T-cell (primary cell): ENCODE measurements at places on chromosomes 12 and 14.

GRCh38 chr14:68032154-68032553, 212.6 kb downstream of the RAD51B start:
- DNase-seq: no peak

- no peak for DNase-seq
Measured at GRCh38 chr14:32578181-32578580, 249.1 kb downstream of the AKAP6 start.

DNA sequence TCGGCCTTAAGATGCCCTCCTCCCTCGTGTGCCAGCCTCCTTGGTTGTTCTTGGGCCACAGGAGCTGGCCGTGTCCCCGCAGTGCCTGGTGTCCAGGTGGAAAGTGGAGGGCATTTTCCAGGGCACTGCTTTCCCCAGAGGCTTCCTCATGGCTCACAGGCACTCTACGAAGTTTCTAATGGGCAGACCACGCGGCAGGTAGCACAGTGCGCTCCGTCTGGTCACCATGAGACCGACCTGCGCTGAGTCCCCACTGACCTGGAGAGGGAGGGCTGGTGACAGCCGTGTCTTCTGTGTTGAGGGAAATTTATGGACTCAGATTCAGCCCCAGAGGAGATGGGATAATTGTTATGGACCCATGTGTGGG, 186.3 kb downstream of the ADGRD1 start:
- no peak for DNase-seq

GRCh38 chr14:26067341-26067740, 530.5 kb downstream of the NOVA1 start:
- DNase-seq: no peak

DNA sequence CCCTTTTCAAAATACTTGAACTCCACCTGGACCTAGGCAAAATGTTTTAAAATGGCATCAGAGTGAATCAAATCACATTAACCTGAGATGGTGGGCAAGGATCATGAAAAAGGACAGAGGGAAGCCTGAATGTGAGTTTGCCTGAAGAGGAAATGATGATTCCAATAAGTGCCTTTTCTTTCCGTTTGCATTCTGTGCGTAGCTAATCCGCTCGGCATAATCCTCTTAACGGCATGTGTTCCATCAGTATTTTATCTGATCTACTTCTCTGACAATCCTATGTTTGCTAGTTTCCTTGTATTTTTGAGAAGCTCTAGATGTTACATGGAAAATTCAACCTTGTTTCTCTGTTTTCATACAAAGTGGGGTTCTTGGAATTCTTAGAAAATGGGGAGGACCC, 354.6 kb downstream of the NRXN3 start:
- no peak for DNase-seq

- DNase-seq: no peak
Measured at GRCh38 chr12:13326076-13326475, 129.6 kb downstream of the EMP1 start.

GRCh38 chr12:6375269-6376078, at the start of gene SCNN1A:
Gene SCNN1A (minus strand): TSS chr12:6375563. CDS start chr12:6374783, 780 bp downstream.
- DNase-seq: no peak

- no peak for DNase-seq
Measured at GRCh38 chr12:116204169-116204568, 73.3 kb downstream of the MED13L start.

DNA sequence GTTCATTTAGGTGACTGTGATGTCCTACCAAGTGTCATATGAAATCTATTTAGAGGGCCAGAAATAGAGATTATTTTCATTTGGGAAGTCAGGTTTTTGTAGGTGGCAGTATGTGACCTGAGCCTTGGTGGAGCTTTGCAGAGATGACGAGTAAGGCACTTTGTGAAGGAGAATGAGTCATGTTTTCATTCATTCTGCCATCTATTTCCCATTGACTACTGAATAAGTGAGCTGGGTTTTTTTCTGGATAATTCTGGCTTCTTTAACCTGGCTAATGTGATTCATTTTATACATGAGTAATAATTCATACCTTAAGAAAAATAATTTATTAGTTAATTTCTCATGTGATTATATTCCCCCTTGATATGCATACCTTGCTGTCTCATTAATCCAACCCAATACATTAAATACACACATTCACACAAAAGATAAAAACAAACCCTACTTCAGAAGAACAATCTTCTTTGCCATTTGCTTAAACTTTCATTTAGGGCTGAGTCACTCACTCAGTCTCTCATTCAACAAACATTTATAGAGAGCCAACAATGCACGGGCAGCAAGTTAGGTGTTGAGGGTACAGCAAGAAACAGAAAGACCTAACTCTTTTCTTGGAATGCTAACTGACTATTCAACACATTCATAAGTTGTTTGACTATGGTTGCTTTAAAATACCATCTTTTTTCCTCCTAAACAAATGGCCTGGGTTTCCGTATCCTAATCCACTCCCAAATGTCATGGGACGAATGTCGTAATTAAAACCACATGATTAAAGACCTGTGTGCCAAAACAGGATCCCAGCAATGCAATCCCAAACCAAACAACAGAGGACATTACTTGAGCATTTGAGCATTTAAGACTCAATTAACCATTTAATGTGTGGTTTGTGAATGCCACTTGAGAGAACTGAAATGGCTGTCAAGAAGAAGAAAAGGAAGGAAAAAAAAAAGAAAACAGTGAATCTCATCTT, 78.0 kb downstream of the KITLG start:
- DNase-seq: no peak

GRCh38 chr14:68274725-68275124, 455.1 kb downstream of the RAD51B start:
- DNase-seq: no peak

DNA sequence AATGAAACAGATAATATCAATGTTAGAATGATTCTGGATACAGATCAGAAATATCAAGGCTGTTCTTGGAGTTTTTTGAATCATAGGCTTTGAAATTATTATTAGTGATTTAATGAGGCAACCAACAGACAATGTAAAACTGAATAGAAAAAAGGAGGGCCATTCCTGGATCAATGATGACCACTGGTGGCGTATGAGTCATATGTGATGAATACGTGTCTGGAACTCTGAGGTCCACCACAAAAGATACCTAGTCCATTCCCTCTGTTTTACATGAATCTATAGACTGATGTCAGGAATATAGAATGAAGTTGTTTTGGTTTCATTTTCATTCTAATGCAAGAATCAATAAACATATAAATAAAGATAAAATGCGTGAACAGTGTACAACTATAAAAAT, 78.3 kb upstream of the RTL1 start:
- DNase-seq: no peak

DNA sequence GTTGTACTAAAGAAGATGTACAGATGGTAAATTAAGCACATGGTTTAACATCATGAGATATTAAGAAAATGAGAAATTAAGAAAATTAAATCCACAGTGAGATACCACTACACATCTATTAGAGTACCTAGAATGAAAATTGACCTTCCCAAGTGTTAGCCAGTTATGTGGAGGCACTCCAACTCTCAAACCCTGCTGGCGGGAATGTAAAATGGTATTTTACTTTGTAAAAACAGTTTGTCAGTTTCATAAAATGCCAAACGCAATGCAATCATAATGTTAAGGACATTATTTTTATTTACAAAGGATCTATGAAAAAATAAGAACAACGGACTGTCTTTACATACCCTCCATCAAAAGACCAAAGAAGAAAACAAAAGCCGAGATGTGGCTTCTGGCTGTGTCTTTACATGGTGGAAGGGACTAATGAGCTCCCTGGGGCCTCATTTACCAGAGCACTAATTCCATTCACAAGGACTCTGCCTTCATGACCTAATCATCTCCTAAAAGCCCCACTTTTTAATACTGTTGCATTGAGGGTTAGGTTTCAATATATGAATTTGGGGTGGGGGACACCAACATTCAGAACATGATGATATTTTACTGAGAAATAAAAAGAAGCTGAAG, 1178.7 kb downstream of the AACS start:
- DNase-seq: no peak

DNA sequence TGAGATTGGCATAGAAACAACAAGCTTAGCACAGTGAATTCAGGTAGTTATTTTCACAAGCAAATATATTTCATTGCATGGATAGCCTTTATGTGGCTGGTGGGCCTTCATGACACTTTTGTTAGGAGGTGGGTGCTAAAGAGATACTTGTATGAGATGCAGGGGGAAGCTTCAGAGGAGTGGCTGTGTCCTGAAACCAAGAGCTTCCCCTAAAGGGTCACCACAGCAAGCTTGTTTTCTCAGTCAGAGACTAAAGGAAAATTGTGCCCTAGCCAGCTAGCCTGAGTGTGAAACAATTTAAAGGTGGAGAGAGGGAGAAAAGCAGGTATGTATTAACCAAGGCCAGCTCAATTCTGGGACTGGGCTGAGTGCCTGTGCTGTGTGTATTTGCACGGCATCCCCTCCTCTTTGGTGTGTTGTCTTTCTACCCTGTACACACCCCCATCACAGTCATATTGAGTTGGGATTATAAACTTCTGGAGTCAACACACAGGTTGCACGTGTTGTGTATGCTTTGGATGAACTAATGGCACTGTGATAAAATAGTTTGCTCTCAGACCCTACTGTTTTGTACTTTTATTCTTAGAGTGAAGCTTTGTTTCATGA, 79.2 kb downstream of the RASSF8 start:
- DNase-seq: no peak

DNA sequence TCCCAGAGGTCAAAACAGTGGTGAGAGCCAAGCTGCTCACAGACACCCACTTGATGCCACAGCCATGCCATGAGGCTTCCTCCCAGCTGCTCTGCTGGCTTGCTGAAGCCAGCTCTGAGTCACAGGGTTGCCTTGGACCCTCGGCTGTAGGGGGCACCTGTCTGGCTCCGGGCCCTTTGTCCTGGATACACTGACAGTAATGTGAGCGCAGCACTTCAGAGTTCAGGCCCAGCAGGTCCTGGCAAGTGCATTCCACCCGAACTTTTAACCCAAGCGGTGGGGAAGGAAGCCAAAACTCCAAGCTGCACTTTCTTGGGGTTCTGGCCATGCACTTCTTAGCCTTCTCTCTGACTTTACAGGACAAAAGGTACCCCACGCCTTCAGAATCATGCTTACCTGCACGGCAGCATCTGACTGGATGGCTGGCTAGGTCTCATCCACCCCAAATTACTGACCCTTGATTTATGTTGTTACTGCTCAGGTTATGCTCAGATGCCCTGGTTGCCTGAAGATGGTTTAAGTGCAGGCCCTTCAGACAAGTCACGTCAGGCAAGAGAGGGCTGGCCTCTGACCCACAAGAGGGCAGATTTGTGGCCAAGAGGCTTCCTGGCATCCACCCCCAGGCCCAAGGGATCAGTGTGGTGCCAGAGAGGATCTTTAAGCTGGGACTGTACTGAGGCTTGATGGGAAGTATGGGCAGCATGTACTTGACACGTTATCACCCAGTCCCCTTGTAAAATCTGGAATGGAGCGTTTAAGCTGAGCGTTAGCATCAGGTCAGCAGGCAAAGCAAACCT, 24.8 kb downstream of the SLC25A29 start:
- DNase-seq: no peak

- DNase-seq: no peak
Measured at GRCh38 chr14:88895116-88895515, 70.7 kb downstream of the TTC8 start.

GRCh38 chr14:32366256-32366879, 37.3 kb downstream of the AKAP6 start:
- no peak for DNase-seq

- DNase-seq: no peak
Measured at GRCh38 chr12:77131977-77132490, 66.7 kb upstream of the E2F7 start.

GRCh38 chr14:39173198-39173597, 1.9 kb upstream of the PNN start:
- no peak for DNase-seq

DNA sequence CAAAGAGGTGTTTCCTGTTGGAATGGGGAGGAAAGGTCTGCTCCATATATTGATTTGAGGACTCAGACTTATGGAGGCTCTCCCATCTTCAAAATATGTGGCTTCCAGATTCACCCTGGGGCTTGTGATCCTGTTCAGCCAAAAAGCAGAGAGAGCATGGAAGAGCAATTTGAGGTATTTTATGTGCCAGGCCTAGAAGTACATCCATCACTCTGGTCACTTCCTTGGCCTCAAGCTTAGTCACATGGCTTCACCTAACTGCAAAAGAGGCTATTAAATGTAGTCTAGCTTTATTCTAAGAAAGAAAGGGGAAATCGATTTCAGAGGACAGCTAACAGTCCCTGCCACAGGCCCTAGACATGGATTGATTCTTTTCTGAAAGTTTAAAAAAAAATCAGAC, 86.2 kb downstream of the C12orf50 start:
- DNase-seq: no peak

DNA sequence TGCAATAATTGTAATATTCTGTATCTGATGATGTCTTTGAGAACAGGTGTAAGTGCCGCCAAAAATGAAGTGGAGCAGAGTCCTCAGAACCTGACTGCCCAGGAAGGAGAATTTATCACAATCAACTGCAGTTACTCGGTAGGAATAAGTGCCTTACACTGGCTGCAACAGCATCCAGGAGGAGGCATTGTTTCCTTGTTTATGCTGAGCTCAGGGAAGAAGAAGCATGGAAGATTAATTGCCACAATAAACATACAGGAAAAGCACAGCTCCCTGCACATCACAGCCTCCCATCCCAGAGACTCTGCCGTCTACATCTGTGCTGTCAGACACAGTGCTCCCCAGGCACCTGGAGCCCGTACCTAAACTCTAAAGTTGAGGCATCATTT, 268.7 kb downstream of the DAD1 start:
- no peak for DNase-seq

DNA sequence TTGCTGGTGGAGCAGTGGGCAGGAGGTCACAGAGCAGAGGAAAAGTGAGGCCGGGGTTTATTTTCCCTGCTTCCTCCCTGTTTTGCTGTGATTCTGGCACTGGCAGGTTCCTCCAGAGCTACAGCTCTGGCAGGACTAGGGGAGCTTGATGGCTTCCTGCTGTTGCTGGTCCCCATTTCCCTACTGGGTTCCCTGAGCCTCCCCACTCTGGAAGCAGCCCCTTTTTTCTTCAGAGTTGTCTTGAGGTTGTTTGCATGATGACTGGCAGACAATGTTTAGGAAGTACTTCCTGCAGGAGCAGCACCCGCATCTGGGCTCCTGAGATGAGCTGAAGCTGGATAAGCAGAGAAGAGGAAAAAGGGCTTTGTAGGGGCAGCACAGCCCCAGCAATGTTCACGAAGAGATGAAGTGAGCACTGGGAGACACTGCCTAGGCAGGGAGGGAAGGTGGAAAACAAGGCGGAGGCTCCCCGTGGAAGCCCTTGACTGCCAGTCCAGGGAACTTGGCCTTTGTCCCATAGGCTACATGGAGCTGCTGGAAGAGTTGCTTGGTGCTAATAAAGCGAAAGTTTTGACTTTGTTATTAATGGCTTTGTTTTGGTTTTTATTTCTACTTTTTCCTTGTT, 126.9 kb downstream of the SLC38A6 start:
- DNase-seq: no peak

- DNase-seq: no peak
Measured at GRCh38 chr14:100738269-100738691, 11.6 kb downstream of the DLK1 start.
